Stimulated activated CD8-positive, alpha-beta memory T cell treated with anti-CD3 and anti-CD28 coated beads, Interleukin-2, amount 100 ng/mL, for 1 hour (primary cell): ENCODE measurements at places on chromosomes 5 and 9.

GRCh38 chr9:129639756-129640085 is 2.2 kb downstream of the ASB6 start:
- no peak for DNase-seq

DNA sequence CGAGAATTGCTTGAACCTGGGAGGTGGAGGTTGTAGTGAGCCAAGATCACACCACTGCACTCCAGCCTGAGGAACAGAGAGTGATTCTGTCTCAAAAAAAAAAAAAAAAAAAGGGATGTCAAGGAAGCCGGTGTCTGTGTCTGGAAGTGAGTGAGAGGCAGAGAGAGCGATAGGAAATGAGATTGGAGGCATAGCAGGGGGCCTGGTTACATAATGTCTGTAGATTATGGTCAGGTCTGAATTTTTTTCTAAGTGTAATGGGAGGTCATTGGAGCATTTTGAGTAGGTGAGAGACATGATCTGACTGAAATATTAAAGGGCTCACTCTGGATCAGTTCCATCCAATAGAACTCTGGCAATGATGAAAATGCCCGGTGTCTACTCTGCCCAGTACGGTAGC is 40.4 kb upstream of the CTNNA1 start:
- DNase-seq: no peak

GRCh38 chr9:26260238-26260637 is 582.0 kb upstream of the TUSC1 start:
- DNase-seq: no peak

GRCh38 chr5:143820451-143820850 is 8.5 kb downstream of the HMHB1 start:
- no peak for DNase-seq

DNA sequence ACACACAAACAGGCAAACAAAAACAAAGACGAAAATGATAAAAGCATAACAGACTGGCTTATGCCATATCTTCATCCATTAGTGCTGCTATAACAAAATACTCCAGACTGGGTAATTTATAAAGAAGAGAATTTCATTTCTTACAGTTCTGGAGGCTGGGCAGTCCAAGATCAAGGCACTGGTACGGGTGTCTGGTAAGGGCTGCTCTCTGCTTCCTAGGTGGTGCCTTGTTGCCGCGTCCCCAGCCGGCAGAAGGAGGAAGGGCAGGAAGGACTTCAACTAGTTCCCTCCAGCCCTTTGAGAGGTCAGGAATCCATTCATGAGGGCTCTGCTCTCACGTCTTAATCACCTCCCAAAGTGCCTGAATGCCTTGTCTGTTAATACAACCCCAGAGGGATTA is 122.6 kb downstream of the BOD1 start:
- no peak for DNase-seq

GRCh38 chr5:976849-977751 is 31.5 kb upstream of the NKD2 start:
- DNase-seq: no peak

DNA sequence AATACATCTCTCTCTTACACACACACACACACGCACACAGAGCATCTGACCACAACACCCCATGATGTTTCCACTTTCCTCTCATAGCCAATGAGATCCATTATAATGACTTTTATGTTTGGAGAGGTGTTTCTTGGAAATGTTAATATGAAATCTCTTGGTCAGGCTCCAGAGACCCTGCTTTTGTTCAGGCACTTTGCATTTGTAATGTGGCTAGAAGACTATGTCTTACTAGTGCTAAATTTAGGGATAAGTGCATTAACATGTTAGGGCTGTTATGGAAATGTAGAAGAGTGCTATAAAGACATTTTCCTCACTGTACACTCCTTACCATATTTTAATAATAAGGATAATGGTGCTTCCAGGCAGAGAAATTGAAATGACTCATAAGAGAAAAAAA is 3.8 kb downstream of the CDH9 start:
- no peak for DNase-seq

DNA sequence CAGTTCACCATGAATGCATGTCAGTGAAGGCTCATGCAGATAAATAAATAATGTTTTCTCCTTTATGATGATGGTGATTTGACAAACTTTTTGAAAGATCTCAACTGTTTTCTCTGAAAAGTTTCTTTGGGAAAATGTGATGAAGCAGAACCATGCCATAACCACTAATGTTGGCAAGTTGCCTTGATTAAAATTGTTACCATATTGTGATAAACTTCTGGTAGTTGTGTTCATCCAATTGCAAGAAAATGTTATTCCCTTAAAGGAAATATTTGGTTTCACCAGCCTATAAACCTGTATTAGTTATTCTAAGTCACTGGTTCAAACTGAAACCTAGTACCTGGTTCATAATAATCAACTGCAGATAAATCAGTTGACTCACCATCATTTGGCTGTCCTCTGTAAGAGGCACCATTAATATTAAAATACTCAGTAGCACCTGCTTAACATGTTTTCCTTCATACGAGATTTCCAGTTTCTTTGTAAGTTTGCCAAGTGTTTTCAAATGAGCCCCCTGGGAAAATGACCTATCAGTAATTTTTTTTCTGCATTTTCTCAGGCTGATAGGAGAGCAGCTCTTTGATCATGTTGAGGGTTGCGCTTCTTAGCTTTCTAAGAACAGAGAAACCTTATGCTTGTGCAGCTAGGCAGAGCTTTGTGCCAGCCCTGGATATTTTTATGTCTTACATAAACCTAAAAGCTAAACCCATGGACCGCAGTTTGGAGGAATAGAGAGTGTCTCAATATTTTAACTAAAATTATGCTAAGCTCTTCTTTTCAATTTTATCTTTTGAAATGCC is 88.0 kb downstream of the LURAP1L start:
- no peak for DNase-seq

GRCh38 chr9:91433180-91433579 is 9.5 kb upstream of the NFIL3 start:
- no peak for DNase-seq

DNA sequence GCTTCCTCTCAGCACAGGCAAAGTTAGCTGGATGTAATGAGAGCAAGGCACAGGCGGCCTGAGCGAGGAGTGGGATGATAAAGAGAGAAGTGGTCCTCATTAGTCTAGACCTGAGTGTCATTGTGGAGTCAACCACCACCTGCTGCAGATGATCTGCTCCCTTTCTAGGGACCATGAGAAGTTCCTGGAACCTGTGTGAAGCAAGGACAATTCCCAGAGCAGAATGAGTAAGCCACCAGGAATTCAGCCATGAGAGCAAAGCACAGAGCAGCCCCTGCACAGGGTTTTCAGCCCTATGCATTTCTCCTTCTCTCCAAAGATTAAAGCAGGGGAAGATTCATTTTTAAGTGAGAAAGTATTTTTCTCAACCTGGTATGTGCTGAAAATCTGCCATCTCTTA is 146.8 kb upstream of the SPEF2 start:
- DNase-seq: no peak

GRCh38 chr5:132221781-132222648 is 5.6 kb downstream of the P4HA2 start:
- no peak for DNase-seq

- no peak for DNase-seq
Observed at GRCh38 chr9:87551772-87552217, 54.1 kb downstream of the DAPK1 start.

DNA sequence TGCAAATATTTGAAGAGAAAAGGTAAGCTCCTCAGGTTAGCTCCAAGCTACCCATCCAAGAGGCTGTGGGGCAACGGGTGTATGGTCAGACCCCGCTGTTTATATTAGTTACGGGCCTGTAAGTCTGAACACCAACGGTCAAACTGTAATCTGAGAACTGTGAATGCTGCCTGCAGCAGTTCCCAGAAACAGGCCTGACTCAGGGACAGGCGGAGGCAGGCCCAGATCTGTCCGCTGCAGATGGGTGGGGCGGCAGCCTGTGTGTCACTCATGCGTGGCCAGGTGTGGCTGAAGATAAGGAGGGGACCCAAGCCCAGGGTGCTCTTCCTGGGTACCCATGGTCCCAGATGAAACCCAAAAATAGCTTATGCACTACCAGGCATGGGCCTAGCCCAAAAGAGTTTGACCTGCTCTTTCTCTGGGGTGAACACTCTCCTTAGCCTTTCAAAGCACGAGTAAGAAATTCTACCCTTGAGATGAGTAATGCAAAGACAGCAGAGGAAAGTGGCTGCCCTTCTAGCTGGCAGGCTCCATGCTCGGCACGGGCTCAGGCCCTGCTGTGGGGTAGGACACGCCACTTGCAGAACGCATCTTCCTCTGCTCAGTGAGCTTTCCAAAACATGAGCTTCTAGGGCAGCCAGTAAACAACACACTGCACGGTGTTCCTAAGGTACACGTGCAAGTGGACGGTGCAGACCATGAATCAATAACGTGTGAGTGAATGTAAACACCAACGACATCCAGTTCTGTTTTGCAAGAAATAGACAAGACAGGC is 9.1 kb downstream of the UBAC1 start:
- no peak for DNase-seq
